ENCODE measurements at places on chromosomes 11 and 22.

GRCh38 chr22:26823966-26824365, 166.6 kb downstream of the MIAT start:
- DNase-seq, result no peak

DNA sequence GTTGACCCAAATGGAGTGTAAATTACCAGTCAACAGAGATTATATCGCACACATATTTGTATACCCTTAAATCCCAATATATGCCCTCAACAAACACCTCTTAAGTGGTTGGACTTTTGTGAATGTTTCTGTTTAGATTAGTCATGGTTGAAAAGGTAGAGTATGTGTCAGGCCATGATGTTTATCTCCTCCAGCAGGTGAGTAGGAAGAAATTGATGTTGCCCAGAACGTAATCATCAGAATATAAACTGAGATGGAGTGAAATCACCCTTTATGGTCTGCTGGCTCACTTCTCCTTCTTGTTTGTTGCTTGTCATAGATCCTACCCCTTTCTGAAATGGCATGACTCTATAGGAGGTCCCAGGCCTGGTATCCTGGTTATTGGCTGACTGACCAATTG, 431.8 kb downstream of the ETS1 start:
- no peak for DNase-seq

- peak; percentile 95 for DNase-seq
Measured at GRCh38 chr11:62665075-62665598, at the start of the genes C11orf98 and CSKMT. C11orf98 (minus strand) TSS chr11:62665210; CDS start chr11:62665169, 41 bp downstream. CSKMT (plus strand) TSS chr11:62665312; CDS start chr11:62665880, 568 bp downstream.

DNA sequence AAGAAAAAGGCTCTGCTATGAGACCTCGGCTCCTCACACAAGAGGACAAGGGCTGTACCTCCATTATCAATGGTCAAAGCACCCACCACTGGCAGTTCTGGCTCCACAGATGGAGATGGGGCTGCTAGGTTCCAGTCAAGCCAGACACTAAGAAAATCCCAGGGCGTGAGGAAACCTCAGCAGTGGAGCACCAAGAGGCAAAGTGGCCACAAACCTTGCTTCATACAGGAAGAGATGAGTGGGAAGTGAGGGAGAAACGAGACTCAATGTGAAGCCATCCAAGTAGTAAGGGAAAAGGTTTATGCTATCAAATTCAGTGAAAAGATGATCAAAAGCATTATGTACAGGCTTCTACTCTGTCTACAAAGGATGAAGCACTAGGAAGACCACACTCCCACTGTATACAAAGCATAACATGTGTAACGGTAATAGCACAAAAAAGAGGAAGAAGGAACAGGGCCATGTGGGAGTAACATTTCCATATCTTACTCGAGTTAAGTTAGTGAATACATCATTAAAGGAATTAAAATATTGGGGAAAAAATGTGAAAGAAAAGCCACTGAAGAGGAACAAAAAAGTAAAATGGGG, 27.0 kb downstream of the POLDIP3 start:
- no peak for DNase-seq

GRCh38 chr11:105986554-105986953, 35.5 kb downstream of the MSANTD4 start:
- no peak for DNase-seq

GRCh38 chr11:20501971-20502370, 97.4 kb upstream of the SLC6A5 start:
- no peak for DNase-seq

DNA sequence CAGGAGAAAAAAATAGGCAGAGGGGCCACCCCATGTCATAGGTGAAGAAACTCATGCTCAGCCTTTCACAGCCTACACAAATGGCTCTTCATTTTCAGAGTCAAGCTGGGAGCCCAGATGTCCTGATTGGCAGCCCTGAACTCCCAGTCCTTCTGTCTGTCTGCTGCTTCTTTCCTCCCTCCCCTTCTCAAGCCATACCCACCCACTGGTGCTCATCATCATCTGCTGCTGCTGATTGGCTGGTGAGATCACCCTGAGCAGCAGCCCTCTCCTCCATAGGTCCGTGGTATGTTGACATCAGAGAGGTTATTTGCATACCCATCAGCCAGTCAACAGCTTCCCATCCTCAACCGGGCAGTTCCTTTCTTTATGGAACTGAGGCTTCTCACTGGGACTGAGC, 46.1 kb upstream of the PRDM11 start:
- DNase-seq, result peak; percentile 53

- DNase-seq, result no peak
Measured at GRCh38 chr11:35090125-35090524, 48.8 kb upstream of the CD44 start.

- no peak for DNase-seq
Measured at GRCh38 chr22:20101638-20102037, 14.3 kb upstream of the RANBP1 start.

DNA sequence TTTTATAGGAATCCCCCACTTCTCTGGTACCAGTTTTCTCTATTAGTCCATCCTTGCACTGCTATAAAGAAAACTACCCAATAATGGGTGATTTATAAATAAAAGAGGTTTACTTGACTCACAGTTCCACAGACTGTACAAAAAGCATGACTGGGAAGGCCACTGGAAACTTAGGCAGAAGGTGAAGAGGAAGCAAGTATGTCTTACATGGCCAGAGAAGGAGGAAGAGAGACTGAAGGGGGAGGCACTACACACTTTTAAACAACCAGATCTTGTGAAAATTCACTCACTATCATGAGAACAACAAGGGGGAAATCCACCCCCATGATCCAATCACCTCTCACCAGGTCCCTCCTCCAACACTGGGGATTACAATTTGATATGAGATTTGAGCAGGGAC, 68.9 kb upstream of the GNAZ start:
- no peak for DNase-seq

- DNase-seq, result peak; percentile 80
Measured at GRCh38 chr22:22753526-22754267, 109.3 kb downstream of the GGTLC2 start.

DNA sequence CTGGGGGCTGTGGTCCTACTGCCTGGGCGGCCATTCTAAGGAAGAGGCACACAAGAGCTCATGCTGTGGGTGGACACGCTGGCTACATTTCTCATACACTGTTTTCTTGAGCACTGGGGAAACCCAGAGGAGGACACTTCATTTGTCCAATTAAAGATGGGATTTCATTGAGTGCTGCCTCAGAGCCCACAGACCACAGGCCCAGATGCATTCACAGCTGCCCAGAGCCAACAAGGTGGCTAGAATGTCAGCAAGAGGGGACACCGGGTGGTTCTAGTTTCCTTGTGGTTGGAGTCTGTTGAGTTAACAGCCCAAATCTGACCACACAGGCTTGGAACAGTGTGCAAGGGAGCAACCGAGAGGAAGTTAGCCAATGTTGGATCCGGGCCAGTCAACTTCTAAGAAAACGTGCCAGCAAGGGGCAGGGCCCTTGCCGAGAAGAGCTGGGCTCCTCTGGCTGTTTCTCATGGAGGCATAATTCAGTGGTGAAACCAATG, 35.0 kb upstream of the SORL1 start:
- DNase-seq, result no peak

All from D341Med (cell line).